Upper lobe of left lung (tissue), 6 donors: ENCODE measurements at places on chromosomes 13 and 19. TPM values are rescaled to one million over a fixed set of nuclear protein-coding genes. Genes with fewer than 3 reads are reported as not detected.

DNA sequence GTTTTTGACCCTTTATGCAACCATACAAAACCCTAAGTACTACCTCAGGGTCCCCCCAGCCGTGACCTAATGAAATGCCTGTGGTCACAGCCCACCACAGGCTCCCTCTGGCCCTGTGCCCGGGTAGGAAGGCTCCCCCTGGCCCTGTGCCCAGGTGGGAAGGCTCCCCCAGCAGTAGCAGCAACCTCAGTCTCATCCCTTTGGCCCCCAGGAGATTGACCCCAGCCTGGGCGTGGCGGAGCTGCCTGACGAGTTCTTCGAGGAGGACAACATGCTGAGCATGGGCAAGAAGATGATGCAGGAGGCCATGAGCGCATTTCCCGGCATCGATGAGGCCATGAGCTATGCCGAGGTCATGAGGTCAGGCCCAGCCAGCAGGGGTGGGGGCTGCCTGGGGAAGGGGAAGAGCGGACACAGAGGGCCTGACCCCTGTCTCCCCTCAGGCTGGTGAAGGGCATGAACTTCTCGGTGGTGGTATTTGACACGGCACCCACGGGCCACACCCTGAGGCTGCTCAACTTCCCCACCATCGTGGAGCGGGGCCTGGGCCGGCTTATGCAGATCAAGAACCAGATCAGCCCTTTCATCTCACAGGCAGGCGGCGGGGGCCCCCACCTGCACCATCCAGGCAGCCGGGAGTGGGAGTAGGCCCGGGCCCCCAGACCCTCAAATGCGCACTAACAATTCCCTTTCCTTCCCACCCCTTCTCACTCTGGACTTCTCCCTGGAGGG is 6.3 kb upstream of the BEST2 start:
- H3K27me3 ChIP-seq, result no peaks in the 10 kb centered on the region
- H3K36me3 ChIP-seq, result peaks cover 18% of the 10 kb centered on the region
- H3K4me1 ChIP-seq, result no peaks in the 10 kb centered on the region
- no peak overlapping the region for H3K27ac ChIP-seq
- DNase-seq, result no peak

DNA sequence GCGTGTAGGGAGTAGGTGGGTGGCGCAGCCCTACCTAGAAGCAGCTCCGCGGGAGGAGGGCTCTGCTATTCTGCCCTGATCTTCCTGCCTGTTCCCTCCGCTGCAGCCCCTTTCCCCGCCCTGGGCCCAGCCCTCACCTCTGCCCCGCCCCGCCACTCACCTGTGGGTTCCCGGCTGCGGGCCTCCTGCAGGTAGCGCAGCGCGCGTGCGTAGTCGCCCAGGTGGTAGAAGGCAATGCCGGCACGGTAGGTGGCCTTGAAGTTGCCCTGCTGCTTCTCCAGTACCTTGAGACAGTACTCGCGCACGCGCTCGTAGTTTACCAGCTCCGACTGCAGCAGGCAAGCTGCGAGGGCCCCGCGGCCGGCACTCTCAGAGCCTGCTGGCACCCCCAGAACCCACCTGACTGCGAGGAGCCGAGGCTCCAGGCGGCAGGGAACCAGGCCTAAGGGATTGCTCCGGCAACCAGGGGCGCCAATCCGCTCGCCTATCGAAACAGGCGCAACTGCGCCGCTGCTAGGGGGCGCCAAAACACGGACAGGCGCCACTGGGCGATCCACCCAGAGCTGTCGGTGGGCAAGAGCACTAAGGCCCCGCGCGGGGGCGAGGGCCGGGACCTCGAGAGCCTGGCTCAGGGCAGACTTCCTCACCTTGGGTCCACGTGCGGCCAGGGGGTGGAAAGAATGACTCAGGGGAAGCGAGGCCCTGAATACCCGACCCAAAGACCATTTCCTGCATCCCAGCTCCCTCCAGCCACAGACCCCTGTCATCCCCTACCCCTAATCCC is 965 bp downstream of the TTC9B start:
- no peak overlapping the region for H3K4me3 ChIP-seq
- no peaks in the 10 kb centered on the region for H3K36me3 ChIP-seq
- peak; percentile 59 for DNase-seq
- H3K27me3 ChIP-seq, result peaks cover 18% of the 10 kb centered on the region
- H3K4me1 ChIP-seq, result peaks cover 22% of the 10 kb centered on the region

DNA sequence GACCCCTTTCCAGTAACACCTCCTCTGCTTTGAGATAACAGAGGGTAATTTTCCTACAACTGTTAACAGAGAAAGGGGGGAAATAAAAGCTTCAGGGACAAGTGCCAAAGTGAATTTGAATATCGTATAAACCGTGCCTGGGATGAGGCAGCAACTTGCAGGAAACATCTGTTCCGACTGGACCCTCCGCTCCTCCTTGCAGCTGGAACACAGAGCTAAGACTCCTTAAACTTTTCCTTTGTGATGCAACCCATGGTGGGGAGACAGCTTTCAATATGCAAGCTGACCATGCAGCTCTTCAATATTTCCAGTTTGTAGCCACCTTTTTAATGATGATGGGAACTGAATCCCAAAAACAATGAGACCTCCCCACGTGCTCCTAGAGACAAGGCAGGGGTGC is 432.6 kb downstream of the ZNF536 start:
- no peaks in the 10 kb centered on the region for H3K36me3 ChIP-seq
- H3K27me3 ChIP-seq, result no peaks in the 10 kb centered on the region
- H3K4me1 ChIP-seq, result peaks cover 6% of the 10 kb centered on the region
- no peak for DNase-seq
- no peak overlapping the region for H3K4me3 ChIP-seq
- no peak overlapping the region for H3K27ac ChIP-seq

DNA sequence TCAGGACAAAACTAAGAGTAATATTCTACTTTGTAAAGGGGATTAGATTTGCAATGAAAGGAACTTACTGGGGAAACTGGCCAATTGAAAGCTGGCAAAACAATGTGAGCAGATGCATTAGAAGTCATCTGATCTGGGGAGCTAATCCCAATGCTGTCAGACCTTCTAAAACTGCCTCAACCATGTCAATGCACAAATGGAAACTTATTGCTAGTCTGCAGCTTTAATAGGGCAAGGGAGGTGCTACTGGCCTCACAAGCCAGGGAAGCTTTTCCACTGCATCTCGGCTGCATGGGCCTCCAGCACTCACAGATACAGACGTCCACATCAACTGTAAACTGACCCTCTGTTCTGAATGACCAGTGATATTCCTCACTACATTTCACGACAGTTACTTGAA is 154.2 kb downstream of the LHFPL6 start:
- no peaks in the 10 kb centered on the region for H3K27me3 ChIP-seq
- no peaks in the 10 kb centered on the region for H3K36me3 ChIP-seq
- H3K4me3 ChIP-seq, result no peak overlapping the region
- no peak for DNase-seq
- peaks cover 28% of the 10 kb centered on the region for H3K4me1 ChIP-seq

LIG1 gene
- total RNA-seq, result 63.4 TPM
